ENCODE measurements at places on chromosomes 13 and 19.

GRCh38 chr13:109412283-109412901 lies 374.0 kb downstream of the IRS2 start:
- peak; percentile 25 for DNase-seq

GRCh38 chr19:55801416-55801815 lies 30.4 kb downstream of the NLRP11 start:
- no peak for DNase-seq

DNA sequence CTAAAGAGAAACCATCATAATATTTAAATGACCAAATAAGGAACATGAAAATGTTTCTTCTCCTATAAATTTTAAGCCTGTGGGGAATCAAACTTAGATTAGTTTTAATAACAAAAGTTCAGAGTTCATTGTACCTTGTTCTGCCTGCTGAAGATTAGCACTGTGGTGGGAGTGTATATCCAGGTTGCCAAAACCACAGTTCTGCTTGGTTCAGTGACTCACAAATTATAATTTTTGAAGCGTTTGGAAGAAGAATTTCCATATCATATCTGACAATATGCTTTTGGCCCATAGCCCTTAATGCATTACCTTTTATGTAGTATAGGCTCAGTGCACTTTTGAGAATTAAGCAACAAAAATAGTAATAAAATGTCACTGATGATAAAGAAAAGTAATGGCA lies 545.2 kb downstream of the GPC6 start:
- DNase-seq = no peak

DNA sequence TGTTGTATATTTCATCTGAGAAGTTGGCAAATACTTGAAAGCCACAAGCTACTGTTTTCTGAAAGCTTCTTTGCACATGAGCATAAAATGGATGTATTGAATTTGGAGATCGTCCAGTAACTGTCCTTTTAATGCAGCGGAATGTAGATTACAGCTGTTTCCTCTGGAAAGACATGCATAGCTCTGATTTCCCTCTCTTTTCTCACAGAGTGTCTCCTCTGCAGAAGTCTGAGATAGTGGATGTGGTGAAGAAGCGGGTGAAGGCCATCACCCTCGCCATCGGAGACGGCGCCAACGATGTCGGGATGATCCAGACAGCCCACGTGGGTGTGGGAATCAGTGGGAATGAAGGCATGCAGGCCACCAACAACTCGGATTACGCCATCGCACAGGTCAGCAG lies 283.0 kb downstream of the SHISA2 start:
- DNase-seq = no peak

DNA sequence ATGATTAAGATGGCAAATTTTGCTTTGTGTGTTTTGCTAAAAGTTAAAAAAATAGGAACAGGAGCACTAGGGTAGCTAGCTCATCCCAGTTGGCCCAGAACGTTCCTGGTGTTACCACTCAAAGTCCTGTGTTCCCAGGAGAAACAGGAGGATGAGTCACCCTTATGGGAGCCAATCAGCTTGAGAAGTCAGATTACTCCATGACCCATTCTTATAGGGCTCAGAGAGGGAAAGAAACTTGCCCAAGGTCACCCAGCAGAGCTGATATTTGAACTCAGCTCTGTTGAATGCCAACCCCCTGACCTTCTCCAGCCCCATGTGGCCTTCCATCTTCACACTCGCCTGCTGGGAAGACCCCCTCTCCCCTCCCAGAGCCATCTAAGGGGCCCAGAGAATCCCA lies 13.0 kb downstream of the NMRK2 start:
- no peak for DNase-seq

- DNase-seq = no peak
These were observed 12.1 kb downstream of the SLC25A15 start for GRCh38 chr13:40801255-40802217.

DNA sequence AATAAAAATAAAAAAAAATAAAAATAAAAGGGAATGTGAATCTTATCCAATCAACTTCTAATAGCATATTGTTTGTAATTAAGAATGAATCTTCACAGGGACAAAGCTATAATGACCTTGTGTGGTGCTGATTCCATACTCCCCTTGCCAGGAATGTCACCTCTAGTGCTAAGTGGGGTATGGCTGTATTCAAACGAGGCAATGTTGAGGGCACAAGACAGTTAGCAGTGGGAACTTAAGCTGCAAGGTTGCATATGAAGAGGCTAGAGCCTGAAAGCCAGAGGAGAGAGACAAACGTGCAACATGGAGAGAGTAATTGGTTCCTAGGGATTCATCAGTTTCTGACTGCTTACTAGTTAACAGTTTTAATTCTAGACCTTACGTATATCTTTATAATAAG lies 43.9 kb upstream of the CSNK1A1L start:
- DNase-seq = no peak

DNA sequence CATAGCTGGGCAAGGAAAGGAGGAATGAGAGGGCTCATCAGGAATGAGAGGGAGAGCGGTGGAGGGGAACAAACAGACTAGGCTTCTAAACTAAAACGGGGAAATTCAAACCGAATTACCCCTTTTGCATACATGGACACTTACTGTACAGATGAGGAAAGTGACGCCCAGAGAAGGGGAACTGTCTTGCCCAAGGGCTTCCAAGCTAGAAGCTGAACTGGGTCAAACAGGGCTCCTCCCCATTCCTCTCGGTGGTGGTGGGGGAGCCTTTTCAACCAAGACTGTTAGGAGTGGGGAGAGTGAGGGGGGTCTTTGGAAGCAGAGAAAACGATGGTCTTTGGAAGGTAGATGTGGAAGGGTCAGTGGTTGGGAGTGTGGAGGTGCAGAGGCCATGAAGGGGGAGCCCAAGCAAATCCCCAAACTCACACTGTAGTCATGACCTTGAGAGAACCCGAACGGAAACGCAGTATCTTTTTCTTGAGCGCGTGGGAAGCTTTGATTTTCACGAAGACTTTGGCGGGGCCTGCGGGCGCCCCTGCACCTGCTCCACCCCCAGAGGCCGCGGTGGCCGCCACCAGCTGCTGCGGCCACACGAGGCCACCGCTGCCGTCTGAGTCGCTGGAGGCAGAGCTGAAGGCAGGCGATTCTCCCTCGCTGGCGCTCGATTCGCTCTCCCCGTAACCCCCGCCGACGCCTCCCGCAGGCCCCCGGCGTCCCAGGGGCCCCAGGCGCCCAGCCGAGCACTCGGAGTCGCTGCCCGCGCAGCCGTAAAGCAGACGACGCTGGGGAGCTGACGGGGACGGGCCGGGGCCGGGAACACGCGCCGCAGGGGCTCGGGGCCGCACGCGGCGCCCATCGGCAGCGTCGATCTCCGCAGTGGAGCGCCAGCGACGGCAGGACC lies 12.3 kb upstream of the GNG8 start:
- DNase-seq = no peak

DNA sequence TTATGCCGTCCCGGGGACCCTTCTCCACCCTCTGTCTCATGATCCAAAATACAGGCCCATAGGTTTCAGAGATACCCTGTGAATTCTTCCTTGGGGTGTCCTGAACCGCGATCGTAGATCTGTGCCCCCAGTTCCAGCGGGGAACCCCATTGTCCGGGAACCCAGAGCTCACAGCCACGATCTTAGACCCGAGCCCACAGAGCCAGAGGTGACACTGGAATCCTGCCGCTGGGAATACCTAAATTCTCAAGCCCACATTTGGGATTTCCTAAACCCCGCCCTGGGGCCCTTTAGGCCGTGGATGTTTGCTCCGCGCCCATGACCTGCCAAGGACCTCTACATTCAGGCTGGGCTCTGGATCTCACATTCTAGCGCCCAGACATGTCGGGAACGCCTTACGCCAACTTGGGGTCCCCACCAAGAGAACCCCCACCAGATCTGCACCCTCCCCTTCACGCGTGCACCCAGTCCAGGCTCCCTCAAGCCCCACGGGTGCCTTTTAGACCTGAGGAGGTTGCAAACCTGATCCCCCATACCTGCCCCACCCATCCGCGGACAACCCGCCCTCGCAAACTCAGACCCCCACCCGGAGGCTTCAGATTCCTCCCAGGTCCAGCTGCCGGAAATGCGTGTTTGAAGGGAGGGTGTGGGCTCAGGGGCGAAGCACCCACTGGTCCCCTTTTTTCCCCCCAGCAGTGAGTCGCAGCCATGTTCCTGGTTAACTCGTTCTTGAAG lies 605 bp downstream of the CAPNS1 start:
- DNase-seq = peak; percentile 24
